Lower leg skin (tissue), 4 donors: ENCODE measurements at places on chromosomes 4 and X. TPM values are rescaled to one million over a fixed set of nuclear protein-coding genes. Genes with fewer than 3 reads are reported as not detected.

GRCh38 chrX:134969726-134970125 is 21.1 kb upstream of the SMIM10 start:
- no peak for DNase-seq

GRCh38 chr4:140888054-140888453 is 131.9 kb upstream of the TBC1D9 start:
- DNase-seq = no peak

- DNase-seq = no peak
Observed at GRCh38 chr4:68951806-68952585, 392 bp upstream of the UGT2A3 start.

Gene CLTRN
- 0.49 TPM for total RNA-seq

Gene NSG1
- 145 TPM for total RNA-seq

Gene HPGD
- total RNA-seq = 253 TPM

Gene MBNL3
- total RNA-seq = 22.6 TPM
